Astrocyte of the spinal cord (primary cell): ENCODE measurements at places on chromosomes 1 and 21.
A peak's percentile ranks its signal among the peaks of the same experiment; 100 is the strongest.

- DNase-seq, result peak; percentile 39
These were observed 71.9 kb downstream of the CEP350 start for GRCh38 chr1:180026556-180026955.

DNA sequence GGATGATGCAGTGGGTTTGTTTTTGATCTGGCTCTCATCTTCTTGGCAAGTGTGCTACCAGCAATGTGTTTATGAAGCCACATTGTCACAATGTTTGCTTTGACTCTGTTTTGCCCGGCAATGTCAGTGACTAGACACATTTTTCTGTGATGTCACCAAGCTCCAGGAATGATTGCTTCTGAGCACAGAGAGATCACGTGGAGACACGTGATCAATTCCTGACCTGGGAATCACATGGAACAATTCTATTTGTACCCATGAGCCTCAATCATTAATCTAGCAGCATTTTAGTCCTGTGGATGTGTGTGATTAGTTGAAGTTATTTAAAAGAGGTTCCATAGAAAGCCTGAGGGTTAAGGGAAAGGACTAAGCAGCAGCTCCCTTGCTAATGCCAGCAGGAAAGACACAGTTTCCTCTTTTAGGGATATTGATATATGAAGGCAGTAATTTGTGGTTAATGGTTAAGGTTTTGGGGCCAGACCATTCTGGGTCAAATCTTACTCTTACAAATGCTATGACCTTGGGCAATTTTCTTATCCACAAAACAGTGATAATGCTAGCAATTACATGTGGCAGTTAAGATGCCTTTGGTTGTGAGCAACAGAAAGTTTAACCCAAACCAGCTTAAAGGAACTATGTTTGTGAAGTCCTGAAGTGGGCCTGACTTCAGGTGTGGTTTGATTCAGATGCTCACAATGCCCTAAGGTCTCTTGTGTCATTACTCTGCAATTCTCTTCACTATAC is 59.0 kb downstream of the FASLG start:
- no peak for DNase-seq

- DNase-seq, result no peak
These were observed 281.6 kb downstream of the BRINP3 start for GRCh38 chr1:190196020-190196419.

GRCh38 chr21:17799414-17800164 is 19.6 kb downstream of the C21orf91 start:
- no peak for DNase-seq

DNA sequence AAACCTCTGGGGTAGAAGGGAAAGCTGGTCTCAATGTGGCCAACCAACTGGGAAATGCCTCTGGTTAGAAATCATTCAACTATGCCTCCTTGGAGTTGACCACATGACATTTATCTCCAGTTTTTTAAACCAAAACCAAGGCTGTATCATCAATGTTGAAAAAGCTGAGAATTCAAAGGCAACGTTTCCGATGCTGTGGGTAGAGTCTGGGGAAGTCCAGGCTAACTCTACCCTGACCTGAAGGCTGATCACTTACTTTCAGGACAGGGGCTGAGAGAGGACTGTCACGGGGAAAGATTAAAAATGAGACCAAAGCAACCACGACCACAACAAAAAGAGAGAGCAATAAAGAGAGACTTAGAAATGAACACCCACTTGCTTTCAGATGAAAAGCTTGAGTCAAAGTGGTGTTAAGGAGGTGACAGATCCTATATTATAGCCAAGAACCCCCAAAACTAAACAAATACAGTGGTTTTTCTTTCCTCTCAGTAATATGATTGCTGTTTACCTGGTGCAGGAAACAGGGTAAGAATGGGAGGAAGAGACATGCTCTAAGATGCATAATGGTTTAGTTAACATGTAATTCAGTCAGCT is 90.8 kb upstream of the TNFSF4 start:
- DNase-seq, result peak; percentile 7

DNA sequence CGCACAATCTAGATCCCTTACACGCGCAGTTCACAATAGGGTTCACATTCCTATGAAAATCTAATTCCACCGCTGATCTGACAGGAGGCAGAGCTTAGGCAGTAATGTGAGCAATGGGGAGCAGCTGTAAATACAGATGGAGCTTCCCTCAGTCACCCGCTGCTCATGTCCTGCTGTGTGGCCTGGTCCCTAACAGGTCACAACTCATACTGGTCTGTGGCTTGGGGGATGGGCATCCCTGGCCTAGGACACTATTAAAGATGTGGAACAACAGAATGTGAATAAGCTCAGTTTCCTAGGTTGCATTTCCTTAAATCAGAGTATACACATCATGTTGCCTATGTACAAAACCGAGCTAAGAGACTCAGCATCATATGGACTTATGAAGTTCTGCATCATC is 16.2 kb downstream of the IFI44 start:
- DNase-seq, result no peak

GRCh38 chr21:27761623-27762022 is 794.7 kb upstream of the ADAMTS5 start:
- DNase-seq, result no peak

- DNase-seq, result peak; percentile 51
These were observed 991 bp downstream of the PRMT6 start for GRCh38 chr1:107057197-107058133.

DNA sequence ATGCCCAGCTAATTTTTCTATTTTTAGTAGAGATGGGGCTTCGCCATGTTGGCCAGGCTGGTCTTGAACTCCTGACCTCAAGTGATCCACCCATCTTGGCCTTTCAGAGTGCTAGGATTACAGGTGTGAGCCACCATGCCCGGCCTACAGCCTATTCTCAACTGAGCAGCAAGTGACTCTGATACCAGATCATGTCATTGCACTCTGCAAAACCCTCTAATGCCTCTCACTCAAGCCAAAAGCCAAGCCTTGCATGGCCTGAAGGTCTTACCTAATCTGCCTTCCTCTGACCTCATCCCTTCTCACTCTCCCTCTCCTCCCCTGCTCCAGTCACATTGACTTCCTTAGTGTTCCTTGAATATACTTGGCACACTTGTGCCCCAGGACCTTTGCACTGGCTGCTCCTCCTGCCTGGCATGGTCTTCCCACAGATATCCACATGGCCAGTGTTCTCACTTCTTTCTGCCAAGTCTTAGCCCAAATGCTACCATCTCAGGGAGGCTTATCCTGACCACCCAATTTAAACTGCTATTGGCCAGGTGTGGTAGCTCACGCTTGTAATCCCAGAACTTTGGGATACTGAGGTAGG is 8.2 kb upstream of the ASAP3 start:
- DNase-seq, result no peak

GRCh38 chr21:24737296-24737850 is 869.9 kb downstream of the MRPL39 start:
- DNase-seq, result no peak

DNA sequence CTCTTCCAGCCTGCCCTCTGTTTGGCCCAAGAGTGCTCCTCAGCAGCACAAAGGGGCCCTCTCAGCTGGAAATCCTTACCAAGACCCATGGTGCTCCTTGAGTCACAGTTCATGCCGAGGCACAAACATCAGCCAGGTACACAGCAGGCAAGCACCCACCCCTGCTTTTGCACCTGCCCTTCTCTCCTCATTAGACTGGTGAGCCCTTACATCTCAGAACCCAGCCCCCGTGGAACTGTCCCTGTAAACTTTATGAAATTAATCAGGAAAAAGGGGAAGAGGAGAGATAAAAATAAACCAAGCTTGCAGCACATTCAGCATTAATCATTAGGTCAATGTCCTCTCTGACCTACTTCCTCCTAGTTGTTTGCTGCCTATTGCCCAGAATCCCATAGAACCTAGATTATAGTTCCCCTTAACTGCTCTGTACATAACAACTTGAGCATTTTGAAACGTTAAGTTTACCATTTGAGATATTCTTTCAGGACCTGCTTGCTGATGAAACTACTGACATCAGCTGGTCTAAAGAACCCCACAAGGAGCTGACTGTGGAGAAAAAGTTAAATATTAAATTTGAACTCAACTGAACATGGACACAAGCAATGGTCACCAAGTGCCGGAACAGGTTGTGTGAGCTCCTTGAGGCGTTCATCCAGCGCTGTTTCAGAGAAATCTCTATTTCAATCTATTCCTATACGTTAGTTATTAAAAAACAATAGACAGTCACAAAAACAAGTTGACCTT is 738.4 kb downstream of the MATN1 start:
- DNase-seq, result no peak

GRCh38 chr1:147850737-147851136 is 51.9 kb upstream of the GJA8 start:
- DNase-seq, result no peak

GRCh38 chr1:245512181-245512888 is 357.6 kb downstream of the KIF26B start:
- no peak for DNase-seq

GRCh38 chr1:209641832-209642172 is 10.4 kb downstream of the LAMB3 start:
- no peak for DNase-seq

GRCh38 chr1:22751124-22751531 is 40.5 kb downstream of the EPHB2 start:
- no peak for DNase-seq

- DNase-seq, result peak; percentile 79
These were observed 773 bp upstream of the DDX59 start for GRCh38 chr1:200670242-200671118.

DNA sequence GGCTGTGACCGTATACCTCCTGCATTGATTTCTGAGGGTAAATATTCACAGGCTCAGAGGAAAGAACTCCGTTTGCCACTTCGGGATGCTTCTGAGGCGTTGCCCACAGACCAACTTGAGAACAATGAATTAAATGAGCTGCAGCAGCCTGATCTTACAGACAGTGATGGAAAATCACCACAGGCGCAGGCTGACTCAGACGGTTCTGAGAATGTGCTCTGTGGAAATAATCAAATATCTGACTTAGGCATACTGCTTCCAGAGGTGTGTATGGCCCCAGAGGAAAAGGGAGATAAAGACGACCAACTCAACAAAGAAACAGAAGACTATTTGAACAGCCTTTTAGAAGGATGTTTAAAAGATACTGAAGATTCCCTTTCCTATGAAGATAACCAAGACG is 76.7 kb upstream of the SCCPDH start:
- peak; percentile 31 for DNase-seq

DNA sequence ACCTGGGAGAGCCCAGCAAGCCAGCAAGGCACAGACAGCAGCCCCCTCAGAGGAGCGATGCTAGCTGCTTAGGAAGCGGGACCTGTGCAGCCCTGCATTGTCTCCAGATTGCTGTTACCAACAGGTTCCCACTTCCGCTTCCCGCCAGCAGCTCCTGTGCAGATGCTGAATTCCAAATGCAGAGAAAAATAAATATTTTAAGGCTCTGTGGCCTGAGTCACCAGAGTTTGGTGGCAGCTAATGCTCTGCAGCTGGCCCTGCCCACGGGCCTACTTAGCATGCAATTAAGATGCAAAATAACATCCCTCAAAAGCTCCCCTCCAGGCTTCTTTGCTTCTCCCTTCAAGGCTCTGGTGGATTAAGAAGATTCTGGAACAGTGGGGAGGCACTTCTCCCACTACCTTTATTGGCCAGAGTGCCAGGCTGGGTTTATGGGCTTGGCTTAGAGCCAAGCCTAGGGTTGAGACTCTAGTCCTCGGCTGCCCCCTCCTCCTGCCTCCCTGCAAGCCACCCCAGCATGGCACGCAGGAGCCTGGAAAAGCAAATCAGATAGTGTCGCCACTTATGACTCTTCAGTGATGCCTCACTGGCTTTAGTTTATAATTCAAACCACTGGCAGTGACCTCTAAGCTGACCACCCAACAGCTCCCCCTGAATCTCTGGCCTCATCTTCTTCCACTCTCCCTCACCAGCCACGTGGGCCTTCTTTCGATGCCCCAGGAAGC is 207.1 kb upstream of the ZC3H12A start:
- no peak for DNase-seq

- DNase-seq, result no peak
These were observed 46.1 kb upstream of the KAZN start for GRCh38 chr1:14552246-14552965.

DNA sequence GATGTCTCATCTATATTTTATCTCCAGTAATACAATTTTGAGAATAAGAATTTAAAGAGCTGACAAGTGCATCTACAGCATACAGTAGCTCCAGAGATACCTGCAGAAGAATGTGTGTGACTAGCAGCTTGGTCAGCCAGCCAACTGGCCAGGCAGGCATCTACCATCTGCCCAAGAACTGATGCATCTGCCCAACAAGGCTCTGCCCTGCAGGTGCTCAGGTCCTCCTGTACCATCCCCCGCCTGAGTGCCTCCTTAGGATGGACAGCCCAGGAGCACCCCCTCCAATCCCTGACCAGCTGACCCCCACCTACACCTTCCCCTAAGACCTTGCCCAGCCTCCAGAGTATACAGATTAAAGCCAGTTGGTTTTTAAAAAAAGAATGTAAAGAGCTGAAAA is 30.3 kb downstream of the TMEM69 start:
- DNase-seq, result no peak

DNA sequence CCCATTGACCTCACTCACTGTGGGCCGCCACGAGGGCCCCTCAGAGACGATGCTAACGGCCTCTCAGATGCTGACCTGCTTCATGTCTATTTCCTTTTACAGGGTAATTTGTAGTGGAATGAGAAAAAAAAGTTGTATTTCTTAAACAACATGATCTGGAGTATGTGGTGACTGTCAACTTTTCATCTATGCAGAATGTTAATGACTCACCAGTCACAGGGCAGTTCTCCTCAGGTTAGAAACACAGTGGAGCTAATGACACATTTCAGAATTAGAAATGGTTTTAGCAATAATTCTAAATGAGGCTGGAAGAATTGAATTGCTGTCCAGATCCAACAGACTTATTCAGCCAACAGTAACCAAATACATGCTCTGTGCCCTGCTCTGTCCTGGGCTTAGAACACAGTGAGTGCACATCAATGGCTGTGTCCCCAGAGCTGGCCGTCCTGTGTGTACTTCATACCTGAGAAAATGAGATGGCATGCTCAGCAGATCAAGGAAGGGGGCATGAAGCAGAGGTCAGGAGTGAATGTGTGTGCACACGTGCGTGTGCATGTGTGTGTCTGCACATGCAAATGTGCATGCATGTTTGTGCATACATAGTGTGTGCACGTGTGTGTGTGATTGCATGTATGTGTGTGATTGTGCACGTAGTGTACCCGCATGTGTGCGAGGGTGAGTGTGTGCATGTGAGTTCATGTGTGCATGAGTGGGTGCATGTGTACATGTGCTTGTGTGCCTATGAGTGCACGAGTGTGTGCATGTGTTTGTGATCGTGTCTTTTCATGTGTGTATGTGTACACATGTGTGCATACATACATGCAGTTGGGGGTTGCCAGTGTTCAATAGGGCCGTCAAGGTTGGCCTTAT is 145.3 kb downstream of the PCBP3 start:
- DNase-seq, result no peak

- DNase-seq, result peak; percentile 61
These were observed 35.6 kb downstream of the LYST start for GRCh38 chr1:235831148-235831547.

GRCh38 chr1:210796421-210796820 is 337.5 kb downstream of the KCNH1 start:
- DNase-seq, result no peak

GRCh38 chr1:209154912-209155311 is 428.6 kb upstream of the CAMK1G start:
- no peak for DNase-seq

GRCh38 chr1:158146739-158147138 is 34.0 kb upstream of the CD1D start:
- DNase-seq, result no peak

GRCh38 chr1:110436635-110437034 is 14.3 kb upstream of the PROK1 start:
- DNase-seq, result no peak

- DNase-seq, result no peak
These were observed 10.6 kb downstream of the MROH7 start for GRCh38 chr1:54652168-54652567.
